Osteocyte (in vitro differentiated cells): ENCODE measurements at places on chromosomes 5 and 9.

DNA sequence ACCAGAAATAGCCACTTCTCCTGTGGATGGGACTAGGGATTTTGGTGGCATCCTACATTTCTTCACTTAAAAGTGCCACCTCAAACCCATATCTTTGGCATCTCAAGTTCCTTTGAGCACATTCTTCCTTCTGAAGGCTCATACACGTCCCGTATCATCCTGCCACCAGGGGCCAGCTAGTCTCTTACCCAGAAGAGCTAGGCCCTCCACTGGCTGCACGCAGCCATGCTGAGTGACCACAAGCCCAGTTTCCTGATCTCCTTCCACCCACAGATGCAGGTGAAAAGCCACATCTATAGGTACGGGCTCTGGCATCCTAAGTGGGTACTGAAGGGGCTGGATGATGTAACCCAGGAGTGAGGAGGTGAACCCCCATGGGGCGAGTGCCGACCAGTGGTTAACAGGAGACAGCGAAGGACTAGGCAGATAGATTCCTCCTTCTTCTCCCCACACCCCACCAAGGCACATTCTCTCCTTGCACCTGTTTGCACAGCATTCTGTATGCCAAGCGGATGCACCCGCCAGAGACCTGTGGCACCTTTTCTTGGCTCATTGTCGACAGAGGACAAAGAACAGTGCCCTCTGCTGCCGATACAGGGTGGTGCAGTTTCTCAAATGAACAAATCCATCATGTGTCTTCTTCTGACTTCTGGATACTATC lies 14.4 kb upstream of the SCGB3A1 start:
- DNase-seq: no peak

GRCh38 chr5:112800891-112801290 lies 60.2 kb upstream of the SRP19 start:
- no peak for DNase-seq

DNA sequence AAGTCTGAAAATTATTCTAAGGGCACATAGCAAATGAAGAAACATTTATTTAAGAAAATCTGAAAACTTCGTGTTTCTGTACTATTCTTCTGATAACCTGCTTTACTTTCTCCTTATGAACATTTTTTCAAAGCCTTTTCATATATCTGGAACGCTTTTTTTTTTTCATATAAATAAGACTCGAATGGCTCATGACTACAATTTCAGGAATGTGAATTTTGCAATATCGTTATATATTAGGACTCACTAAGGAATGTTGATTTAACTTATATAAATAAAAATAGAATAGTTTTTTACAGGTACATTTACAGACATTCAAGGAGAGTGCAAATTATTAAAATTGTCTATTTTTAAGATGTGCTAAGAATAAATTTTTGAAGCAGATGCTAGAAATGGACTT lies 42.9 kb downstream of the GPBP1 start:
- DNase-seq: no peak

DNA sequence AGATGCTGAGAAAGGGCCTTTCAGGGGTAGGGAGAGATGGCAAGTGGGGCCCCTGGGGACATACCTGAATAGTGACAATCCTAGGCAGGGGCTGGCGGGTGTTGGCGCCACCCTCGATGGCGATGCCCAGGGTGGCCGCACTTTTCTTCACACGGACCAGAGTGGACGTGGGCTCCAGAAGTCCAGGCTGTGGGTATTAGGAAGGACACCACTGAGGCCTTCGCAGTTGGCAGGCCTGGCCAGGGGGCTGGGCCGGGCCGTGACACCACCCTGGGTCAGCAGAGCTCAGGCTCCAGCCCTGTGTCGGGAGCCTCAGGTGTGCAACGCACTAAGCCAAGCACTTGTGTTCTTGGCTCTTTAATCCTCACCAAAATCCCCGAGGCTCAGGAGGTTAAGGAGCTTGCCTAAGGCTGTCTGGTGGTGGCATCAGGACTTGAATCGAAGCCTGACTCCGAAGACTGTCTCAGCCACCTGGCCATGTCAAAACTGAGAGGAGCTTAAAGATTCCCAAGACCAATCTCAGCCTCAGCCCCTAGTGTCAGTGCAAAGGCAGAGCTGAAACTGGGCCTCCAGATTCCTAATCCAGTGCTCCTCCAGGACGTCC lies 15.5 kb upstream of the AKNA start:
- no peak for DNase-seq

- no peak for DNase-seq
Measured at GRCh38 chr9:78539904-78540303, 243.0 kb downstream of the PSAT1 start.

GRCh38 chr5:43852279-43852678 lies 249.3 kb downstream of the NNT start:
- DNase-seq: no peak
